NCI-H748 treated with DMSO at 0.1 percent for 48 hours (cell line): ENCODE measurements at places on chromosomes 12 and 14.
A peak's percentile ranks its signal among the peaks of the same experiment; 100 is the strongest.

DNA sequence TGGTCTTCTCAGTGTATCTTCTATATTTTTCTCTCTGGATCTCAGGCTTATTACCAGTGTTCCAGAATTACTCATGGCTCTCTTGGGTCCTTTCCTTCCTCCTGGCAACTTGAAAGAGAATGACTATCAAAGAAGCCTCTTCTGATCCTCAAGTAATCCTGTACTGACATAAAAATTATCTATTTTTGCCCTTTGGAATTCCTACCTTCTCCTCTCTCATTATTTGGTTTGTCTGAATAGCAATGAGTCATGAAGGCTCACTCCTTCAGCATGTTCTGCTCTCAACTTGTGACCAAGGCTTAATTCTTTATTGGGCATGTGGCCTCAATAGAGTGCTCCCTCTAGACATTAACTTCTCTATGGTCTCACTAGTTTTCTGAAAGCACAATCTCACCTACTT, 553.6 kb upstream of the ATP2B1 start:
- no peak for DNase-seq

GRCh38 chr14:60250257-60251035, 1.4 kb downstream of the PPM1A start:
- peak; percentile 21 for DNase-seq

DNA sequence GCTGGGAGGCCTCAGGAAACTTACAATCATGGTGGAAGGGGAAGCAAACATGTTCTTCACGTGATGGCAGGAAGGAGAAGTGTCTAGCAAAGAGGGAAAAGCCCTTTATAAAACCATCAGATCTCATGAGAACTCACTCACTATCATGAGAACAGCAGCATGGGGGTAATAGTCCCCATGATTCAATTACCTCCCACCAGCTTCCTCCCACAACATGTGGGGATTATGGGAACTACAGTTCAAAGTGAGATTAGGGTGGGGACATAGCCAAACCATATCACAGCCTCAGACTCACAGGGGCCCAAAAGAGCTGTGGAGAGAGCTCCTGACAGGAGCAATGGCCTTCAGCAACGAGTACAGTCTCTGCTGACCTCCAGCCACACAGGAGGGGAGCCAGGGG, 151.4 kb downstream of the GXYLT1 start:
- no peak for DNase-seq

DNA sequence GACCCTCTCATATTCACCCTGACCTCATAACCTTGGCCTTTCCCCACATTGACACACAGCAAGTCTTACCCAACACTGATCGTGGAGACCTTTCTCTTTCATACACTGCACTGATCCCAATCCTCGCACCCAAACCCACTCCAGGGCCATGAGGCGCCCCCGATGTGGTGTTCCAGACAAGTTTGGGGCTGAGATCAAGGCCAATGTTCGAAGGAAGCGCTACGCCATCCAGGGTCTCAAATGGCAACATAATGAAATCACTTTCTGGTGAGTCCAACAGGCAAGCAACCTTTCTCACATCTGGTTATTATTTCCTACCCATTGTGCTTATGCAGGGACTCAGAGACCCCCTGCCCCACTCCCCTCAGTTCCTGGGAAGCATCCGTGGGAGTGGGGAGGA, 5.4 kb downstream of the MMP14 start:
- DNase-seq, result no peak

GRCh38 chr12:89166525-89166934, 185.8 kb downstream of the DUSP6 start:
- no peak for DNase-seq
